RWPE2 (cell line): ENCODE measurements at places on chromosomes 5 and 9.
A peak's percentile ranks its signal among the peaks of the same experiment; 100 is the strongest.

GRCh38 chr9:114805670-114806525, at the start of gene TNFSF15:
Gene TNFSF15, minus strand, starts transcription at chr9:114806039. Its CDS starts 27 bp downstream, at chr9:114806012.
- peak within 1 kb of the TSS; percentile 85 for H3K27ac ChIP-seq
- H3K4me1 ChIP-seq, result peaks cover 35% of the 10 kb centered on the region
- peak; percentile 84 for DNase-seq
- H3K27me3 ChIP-seq, result no peaks in the 10 kb centered on the region

DNA sequence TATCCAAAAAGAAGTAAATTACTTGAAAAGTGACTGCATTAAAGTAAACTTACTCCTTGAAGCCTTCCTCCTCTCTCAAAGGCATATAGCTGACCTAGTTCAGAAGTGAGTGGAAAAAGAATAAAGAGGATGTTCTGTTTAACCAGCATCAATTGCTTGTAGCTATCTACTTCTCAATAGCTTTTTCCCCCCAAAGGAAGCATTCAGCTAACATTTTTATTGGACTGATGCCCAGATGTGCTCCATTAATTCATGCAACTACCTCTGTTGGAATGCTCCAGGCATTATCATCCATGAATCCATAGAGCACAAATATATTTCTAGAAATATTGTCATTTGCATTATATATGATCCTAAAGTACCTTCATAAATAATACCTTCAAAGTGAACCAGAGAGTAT, 132.8 kb downstream of the RASEF start:
- H3K4me1 ChIP-seq, result peaks cover 8% of the 10 kb centered on the region
- no peak for DNase-seq

DNA sequence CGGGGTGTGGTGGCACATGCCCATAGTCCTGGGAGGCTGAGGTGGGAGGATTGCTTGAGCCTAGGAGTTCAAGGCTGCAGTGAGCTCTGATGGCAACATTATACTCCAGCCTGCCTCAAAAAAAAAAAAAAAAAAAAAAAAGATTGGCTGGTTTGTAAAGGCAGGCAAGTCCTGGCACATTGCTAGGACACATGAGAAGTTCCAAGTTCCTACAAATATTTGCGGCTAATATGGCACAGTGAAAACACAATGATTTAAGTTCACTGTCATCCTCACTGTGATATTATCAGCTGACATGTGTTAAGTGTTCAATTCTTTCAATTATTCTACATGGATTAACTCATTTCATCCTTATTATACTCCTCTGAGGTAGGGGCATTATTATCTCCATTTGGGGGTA, 20.1 kb downstream of the TMEM268 start:
- no peak overlapping the region for H3K27ac ChIP-seq
- DNase-seq, result no peak
- H3K4me3 ChIP-seq, result no peak overlapping the region
- no peaks in the 10 kb centered on the region for H3K27me3 ChIP-seq
- no peaks in the 10 kb centered on the region for H3K4me1 ChIP-seq

DNA sequence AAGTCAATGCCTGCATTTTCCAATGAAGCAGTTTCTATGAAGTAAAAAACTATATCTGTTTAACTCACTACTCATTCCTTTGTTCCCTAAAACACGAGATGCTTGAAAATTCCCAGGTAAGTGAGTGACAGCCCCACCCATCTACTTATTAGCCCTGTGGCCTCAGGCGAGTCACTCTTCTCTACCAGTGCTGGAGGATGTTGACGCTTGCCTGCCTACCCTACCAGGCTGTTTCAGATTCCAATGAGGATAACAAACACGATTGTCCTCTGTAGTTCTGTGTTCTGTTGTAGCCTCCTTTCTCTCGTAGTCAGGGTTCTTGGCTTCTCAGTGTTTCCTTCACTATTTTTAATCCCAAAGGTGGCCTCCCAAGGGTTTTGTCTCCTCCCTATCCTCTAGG, 388.8 kb downstream of the KDM4C start:
- H3K27ac ChIP-seq, result no peak overlapping the region
- H3K4me3 ChIP-seq, result no peak overlapping the region
- DNase-seq, result no peak
- no peaks in the 10 kb centered on the region for H3K4me1 ChIP-seq
- no peaks in the 10 kb centered on the region for H3K27me3 ChIP-seq

DNA sequence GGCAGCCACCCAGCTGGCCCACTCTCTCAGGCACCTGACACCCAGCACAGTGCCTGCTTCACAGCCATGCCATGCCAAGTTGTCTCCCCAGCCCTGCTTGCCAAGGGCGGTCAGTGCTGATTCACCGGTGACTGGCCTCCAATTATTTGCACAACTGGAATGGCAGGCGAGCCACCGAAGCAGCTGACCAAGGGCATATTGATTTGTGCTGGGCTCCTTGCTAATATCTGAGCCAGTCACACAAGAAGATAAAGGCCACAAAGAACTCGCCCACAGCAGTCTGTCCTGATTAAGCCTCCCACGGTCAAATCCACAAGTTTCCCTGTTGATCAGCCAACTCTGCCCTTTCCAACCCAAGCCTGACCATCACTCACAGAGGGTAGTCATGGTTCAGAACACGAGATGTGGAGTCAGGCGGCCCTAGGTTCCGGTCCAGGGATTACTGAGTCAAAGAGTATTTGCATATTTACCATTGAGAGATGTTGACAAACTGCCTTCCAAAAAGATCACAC, 6.4 kb upstream of the EEIG1 start:
- H3K27ac ChIP-seq, result no peak overlapping the region
- DNase-seq, result no peak
- no peaks in the 10 kb centered on the region for H3K27me3 ChIP-seq

DNA sequence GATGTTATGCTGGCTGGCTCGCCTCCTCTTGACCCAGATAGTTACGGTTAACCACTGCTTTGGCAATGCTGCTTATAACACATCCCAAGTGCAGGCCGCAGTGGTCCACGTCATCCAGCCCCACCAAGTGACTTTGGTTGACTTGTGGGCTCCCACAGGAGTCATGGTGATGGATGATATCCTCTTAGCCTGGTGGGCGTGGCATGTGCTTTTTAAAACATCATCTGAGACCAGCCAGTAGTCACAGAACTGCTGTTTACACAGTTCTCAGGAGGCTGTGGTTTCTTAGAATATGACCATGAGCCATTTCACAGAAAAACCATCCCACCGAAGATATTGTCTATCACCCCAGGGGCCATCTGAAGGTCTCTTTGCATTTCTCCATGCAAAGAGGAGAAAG, 216.9 kb downstream of the SH3GL2 start:
- H3K4me1 ChIP-seq, result no peaks in the 10 kb centered on the region
- H3K4me3 ChIP-seq, result no peak overlapping the region
- no peaks in the 10 kb centered on the region for H3K27me3 ChIP-seq
- no peak overlapping the region for H3K27ac ChIP-seq
- H3K36me3 ChIP-seq, result no peaks in the 10 kb centered on the region

- no peaks in the 10 kb centered on the region for H3K36me3 ChIP-seq
- no peak overlapping the region for H3K4me3 ChIP-seq
- H3K27me3 ChIP-seq, result no peaks in the 10 kb centered on the region
- DNase-seq, result no peak
- H3K4me1 ChIP-seq, result no peaks in the 10 kb centered on the region
Measured at GRCh38 chr5:83919071-83920041, 198.7 kb upstream of the HAPLN1 start.

DNA sequence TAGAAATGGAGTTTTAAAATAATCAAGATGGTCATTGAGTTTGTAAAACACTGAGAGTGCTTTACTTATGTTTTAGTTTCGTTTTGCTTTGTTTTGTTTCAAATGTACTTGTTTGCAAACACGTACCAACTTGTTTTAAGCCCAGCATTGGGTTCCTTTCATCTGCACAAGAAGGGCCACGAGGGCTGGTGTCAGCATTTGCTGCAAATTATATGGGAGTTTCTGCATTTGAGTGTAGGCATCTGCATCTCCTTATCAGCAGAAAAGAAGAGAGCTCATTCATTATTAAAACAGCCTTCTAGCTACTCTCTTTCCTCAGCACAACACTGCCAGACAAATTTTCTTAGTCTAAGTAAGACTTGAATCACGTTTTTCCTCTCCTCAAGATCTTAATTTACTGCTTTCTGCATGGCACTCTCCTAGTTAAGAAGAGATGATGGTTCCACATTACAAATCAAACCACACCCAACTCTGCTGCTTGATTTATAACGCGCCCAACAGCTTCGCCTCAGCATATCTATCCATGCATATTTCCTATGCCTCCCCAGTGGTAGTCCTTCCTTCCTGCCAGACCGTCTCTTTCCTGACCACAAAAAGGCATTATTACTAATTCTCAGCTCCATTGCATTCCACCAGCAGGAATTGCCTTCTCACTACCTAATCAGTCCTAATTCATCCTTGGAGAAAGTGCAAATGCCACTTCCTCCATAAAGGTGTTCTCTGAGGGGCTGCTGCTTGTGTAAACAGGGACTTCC, 95.2 kb upstream of the CAST start:
- H3K4me1 ChIP-seq, result peaks cover 27% of the 10 kb centered on the region
- peak overlapping the region; percentile 49 for H3K27ac ChIP-seq
- no peaks in the 10 kb centered on the region for H3K27me3 ChIP-seq
- H3K36me3 ChIP-seq, result no peaks in the 10 kb centered on the region
- no peak for DNase-seq

- peak overlapping the region; percentile 99 for H3K4me3 ChIP-seq
- no peaks in the 10 kb centered on the region for H3K36me3 ChIP-seq
- H3K27ac ChIP-seq, result peak overlapping the region; percentile 61
- DNase-seq, result no peak
- H3K27me3 ChIP-seq, result no peaks in the 10 kb centered on the region
- peaks cover 3% of the 10 kb centered on the region for H3K4me1 ChIP-seq
Measured at GRCh38 chr9:93575796-93576257, 557 bp upstream of the PHF2 start.

- DNase-seq, result no peak
- peaks cover 27% of the 10 kb centered on the region for H3K36me3 ChIP-seq
- H3K27me3 ChIP-seq, result no peaks in the 10 kb centered on the region
- H3K4me1 ChIP-seq, result peaks cover 6% of the 10 kb centered on the region
Measured at GRCh38 chr9:112447283-112447761, 39.3 kb upstream of the KIAA1958 start.

- no peak for DNase-seq
- H3K4me3 ChIP-seq, result no peak overlapping the region
- no peaks in the 10 kb centered on the region for H3K27me3 ChIP-seq
- no peak overlapping the region for H3K27ac ChIP-seq
- H3K4me1 ChIP-seq, result no peaks in the 10 kb centered on the region
Measured at GRCh38 chr5:26487553-26487952, 550.8 kb downstream of the CDH9 start.

GRCh38 chr5:171418982-171419687, at the start of gene FGF18:
Gene FGF18, plus strand, starts transcription at chr5:171419647. Its CDS starts 553 bp downstream, at chr5:171420200.
- peaks cover 4% of the 10 kb centered on the region; the same call in 1 of the 2 replicates for H3K36me3 ChIP-seq
- DNase-seq, result peak; percentile 78
- no peak within 1 kb of the TSS for H3K27ac ChIP-seq
- peak within 1 kb of the TSS; percentile 27 for H3K4me3 ChIP-seq

DNA sequence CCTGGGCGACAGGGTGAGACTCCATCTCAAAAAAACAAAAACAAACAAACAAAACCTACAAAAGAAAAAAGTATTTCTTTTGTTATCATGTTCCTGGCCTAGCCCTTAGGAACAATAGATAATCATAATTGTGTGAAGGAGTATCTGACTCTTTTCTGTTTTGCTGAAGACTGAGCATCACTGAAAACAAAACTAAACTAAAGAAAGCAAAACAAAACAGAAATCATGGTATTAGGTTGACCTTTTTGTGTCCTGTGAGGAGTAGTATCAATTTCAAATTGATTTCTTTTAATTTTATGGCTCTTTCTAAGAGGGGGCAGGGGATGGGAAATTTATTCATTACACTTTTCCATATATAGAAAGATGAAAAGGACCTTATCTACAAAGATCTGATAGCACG, 246.0 kb downstream of the YTHDC2 start:
- no peak overlapping the region for H3K4me3 ChIP-seq
- no peaks in the 10 kb centered on the region for H3K36me3 ChIP-seq
- no peaks in the 10 kb centered on the region for H3K4me1 ChIP-seq
- no peaks in the 10 kb centered on the region for H3K27me3 ChIP-seq
- H3K27ac ChIP-seq, result no peak overlapping the region

GRCh38 chr5:95667678-95668077, 15.1 kb downstream of the SPATA9 start:
- no peaks in the 10 kb centered on the region for H3K27me3 ChIP-seq
- H3K36me3 ChIP-seq, result no peaks in the 10 kb centered on the region
- H3K4me1 ChIP-seq, result peaks cover 8% of the 10 kb centered on the region
- DNase-seq, result no peak
- no peak overlapping the region for H3K4me3 ChIP-seq

DNA sequence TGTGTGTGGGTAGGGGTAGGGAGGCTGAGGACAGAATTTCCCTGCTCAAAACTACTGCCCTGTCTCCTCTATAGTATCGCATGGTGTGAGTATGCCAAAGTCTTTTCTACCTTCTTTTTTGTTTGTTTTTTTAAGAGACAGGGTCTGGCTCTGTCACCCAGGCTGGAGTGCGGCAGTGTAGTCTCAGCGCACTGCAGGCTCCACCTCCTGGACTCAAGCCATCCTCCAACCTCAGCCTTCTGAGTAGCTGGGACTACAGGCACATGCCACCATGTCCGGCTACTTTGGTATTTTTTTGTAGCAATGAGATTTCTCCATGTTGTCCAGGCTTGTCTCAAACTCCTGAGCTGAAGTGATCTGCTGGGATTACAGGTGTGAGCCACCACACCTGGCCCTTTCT, 2.5 kb downstream of the SRP19 start:
- no peaks in the 10 kb centered on the region for H3K27me3 ChIP-seq
- DNase-seq, result no peak
- H3K4me3 ChIP-seq, result no peak overlapping the region
- no peak overlapping the region for H3K27ac ChIP-seq

DNA sequence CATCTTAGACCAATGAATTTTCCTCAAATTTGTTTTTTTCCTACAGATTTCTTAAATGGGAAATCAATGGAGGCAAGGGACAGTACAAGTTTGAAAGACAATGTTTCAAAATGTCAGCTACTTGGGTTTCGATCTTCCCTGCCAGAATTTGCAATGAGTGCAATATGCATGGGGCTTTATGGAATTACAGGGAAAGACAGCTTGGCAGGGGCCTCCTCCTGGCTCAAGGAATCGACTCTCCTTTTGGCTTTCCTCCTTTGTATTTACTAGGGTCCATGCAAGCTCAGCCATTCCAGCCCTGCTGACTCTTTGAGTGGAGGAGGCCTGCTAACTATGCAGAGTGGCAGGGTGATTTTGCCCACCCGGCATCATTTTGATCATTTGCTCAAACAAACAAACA, 63.2 kb downstream of the MED27 start:
- peaks cover 7% of the 10 kb centered on the region; the same call in 1 of the 2 replicates for H3K36me3 ChIP-seq
- DNase-seq, result no peak
- H3K27me3 ChIP-seq, result no peaks in the 10 kb centered on the region

- H3K27ac ChIP-seq, result no peak overlapping the region
- H3K36me3 ChIP-seq, result no peaks in the 10 kb centered on the region
- DNase-seq, result no peak
Measured at GRCh38 chr5:122498163-122498562, 186.1 kb downstream of the SNCAIP start.

DNA sequence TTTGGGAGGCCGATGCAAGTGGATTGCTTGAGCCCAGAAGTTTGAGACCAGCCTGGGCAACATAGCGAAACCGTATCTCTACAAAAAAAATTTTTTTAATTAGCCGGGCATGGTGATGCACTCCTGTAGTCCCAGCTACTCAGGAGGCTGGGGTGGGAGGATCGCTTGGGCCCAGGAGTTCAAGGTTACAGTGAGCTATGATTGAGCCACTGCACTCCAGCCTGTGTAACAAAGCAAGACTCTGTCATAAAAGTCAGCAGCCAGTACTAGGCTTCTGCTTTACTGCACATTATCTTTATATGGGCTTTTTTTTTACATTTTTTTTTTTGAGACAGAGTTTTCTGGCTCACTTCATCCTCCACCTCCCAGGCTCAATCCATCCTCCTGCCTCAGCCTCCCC, 9.4 kb upstream of the HAVCR1 start:
- DNase-seq, result no peak
- H3K27me3 ChIP-seq, result no peaks in the 10 kb centered on the region
- no peak overlapping the region for H3K4me3 ChIP-seq
- no peaks in the 10 kb centered on the region for H3K36me3 ChIP-seq
- H3K4me1 ChIP-seq, result no peaks in the 10 kb centered on the region
